ENCODE measurements at places on chromosomes 12 and 14. TPM values are rescaled to one million over a fixed set of nuclear protein-coding genes. Genes with fewer than 3 reads are reported as not detected.

The ATG2B gene
- total RNA-seq, result 18.3 TPM

The HOXC5 gene
- total RNA-seq, result not detected

The OR6C68 gene
- not detected for total RNA-seq

The ATP6V1D gene
- total RNA-seq, result 31.1 TPM

The MGP gene
- not detected for total RNA-seq

DNA sequence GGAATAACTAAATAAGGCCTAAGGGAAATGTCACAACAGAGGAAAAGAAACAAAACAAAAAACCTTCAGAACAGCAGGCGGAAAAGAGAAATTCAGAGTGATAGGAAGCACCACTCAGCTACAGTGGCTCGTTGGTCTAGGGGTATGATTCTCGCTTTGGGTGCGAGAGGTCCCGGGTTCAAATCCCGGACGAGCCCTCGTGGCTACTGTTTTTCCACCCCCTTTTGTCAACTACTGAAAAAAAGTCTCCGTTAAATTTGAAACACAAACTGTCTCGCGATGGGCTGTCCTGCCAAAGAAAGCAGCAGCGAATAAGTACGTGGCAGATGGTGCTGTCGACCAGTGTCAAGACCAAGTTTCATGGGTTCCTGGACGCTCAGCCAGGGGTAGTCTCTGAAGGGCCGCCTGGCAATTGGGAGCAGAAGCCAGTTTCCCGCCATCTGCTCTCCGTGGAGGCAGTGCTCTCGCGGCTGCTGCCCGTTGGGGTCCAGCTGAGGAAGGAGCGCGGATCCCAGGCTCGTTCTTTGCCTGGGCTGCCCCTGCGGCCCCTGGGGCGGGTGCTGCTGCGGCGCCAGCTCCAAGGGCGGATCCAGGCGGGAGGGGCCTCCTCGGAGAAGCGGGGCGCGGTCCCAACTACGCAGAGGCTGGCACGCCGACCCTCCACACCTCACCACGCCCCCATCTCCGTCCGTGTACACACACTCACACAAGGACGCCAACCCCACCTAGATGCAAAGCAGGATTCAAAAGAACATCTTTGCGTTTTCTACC, at the start of gene RNASE4:
Gene RNASE4 (plus strand): TSS at position 670 of the 771 bp plus-strand sequence. CDS start 14,812 bp downstream, outside the sequence.
- peak; percentile 45 for ATAC-seq

DNA sequence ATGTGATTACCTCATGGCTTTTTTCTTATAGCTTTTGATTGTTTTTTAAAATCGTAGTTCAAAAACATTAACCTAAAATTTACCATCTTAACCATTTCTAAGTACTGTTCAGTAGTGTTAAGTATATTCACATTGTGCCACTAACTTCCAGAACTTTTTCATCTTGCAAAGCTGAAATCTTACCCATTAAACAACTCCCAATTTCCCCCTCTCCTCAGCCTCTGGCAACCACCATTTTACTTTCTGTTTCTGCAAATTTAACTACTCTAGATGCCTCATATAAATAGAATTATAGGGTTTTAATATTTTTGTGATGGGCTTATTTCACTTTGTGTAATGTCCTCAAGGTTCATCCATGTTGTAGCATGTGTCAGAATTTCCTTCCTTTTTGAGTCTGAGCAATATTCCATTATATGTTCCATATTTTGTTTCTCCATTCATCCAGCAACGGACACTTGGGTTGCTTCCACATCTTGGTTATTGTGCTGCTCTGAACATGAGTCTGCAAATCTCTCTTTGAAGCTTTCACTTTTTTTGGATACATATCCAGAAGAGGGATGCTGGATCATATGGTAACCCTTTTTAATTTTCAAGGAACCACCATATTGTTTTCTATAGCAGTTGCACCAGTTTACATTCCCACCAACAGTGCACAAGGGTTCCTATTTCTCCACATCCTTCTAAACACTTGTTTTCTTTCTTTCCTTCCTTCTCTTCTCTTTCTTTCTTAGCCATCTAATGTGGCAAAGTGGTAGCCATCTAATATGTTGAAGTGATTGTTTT, 5.0 kb downstream of the HIF1A start:
- no peak for ATAC-seq

DNA sequence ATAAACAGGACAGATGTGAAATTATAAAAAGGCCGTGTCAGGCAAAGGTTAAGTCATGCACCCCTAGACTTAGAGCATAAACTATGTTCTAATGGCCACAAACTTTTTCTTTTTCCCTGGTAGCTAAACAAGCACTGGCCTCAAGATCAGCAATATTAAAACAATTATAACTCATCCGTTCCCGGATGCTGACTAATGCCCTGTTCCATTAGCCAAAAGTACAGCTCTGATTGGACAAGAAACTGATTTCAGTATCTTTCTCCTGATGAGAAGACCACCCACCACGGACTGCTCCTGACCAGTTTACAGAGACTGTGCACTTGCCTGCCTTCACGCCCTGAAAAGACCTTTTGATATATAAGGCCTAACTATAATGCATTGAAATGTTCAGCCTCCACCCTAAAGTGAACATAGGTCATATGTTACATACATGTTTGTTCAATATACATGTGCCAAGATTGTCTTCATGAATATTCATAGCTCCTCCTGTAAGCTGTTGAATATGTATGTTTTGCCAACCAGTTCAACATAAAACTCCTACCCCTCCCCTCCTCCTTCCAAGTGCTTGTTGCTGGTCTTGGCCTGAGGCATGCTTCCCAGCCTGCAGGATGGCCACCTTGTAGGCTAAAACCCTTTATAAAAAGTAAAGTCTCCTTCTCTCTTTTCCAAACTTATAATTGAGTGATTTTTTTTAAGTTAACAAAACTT, 162.0 kb downstream of the IPO8 start:
- no peak for ATAC-seq

DNA sequence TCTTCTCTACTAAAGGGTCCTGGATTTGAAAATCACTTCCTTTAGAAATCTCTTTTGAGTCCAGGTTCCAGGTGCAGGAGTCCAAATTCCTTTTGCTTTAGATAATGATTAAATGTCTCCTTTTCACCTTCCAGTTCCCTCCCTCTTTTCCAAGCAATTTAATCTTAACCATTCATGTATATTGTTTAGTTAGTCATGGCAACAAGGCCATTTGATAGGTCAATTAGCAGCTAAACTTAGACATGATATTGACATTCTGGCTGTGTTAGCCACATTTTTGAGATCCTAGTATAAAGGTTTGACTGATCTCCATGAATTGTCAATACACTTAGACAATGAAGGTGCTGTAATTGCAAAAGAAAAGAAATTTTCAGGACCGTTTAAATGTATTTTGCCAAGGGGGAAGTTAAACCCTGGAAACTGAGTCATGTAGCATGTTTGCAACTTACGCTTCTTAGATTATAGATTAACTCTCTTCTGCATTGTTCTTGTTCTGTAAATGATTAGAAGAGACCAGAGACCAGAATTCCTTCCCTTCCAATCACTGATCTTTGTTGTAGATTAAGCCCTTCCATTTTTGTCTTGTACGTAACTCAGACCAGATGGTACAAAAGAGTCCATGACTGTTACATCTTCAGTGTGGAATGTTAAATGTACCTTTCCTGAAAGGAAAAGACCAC, 12.4 kb upstream of the C12orf75 start:
- ATAC-seq, result no peak

DNA sequence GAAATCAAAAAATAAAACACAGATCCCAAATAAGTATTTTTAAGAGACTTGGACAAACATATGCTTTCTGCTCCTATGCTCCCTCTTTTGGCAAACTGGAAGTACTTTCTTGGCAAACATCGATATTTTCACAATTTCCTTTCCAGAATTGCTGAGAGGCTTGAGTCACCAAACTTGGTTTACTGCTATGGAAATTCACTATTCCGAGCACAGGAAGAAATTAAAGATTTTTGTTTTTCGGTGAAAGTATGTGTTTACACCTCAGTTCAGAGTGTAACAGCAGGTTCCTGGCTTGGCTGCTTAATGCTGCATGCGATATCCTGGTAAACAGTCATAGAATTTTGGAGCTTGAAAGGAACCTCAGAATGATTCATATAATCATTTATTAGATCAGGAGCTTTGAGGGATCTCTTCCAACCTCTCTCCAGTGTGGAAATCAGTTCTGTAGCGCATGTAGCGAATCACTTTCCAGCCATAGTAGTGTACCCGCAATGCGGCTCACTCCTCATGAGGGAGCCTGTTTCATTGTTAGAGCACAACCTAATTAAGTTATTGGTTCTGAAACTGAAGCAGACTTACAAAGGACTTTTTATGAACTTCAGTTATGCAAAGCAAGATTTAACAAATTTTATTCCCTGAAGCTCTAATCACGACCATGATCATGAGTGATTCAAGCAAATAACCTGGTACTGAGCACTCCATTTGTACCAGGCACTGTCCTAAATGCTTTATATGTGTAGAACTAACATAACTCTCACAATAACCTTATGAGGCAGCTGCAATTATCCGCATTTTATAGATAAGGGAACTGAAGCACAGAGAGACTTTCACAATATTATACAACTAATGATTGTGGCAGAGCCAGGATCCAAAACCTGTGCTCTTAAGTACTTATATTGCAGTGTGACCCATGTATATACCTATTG, 56.4 kb upstream of the ATP2A2 start:
- no peak for ATAC-seq

GRCh38 chr14:34081576-34082136, 130.8 kb upstream of the EGLN3 start:
- peak; percentile 43 for ATAC-seq

- ATAC-seq, result no peak
These were observed 43.0 kb upstream of the GSG1 start for GRCh38 chr12:13146336-13146938.

- ATAC-seq, result peak; percentile 79
These were observed 8.5 kb downstream of the KLHL33 start for GRCh38 chr14:20427231-20428009.

DNA sequence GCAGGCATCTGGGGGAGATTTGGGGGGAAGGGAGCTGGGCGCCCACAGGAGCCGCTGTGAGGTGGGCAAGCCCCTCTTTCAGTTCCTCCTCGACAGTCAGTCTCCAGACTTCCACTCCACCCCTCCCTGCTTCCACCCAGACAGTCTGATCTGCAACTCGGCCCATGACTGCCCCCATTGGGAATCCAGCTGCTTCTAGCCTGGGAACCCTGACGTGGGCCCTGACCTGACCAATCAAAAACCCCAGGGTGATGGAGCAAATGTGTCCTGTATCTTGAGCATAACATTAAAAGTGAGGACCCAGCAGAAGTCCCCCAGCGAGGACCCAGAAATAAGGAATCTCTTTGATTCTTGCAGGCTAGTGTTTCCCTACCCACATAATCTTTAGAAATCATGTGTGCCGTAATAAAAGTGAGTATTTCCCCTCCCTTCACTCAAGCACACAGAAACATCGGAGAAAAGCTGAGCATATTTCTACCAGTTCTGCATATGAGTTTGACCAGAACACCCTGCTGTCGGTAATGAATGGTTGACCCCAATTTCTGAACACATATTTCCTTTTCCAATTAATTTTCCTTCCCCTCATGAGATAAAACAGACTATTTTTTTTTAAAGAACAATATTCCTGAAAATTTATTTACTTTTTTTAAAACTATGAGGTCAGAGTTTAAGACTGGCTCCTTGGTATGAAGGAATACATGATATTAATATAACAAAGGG, 6.4 kb downstream of the SSH1 start:
- ATAC-seq, result no peak

DNA sequence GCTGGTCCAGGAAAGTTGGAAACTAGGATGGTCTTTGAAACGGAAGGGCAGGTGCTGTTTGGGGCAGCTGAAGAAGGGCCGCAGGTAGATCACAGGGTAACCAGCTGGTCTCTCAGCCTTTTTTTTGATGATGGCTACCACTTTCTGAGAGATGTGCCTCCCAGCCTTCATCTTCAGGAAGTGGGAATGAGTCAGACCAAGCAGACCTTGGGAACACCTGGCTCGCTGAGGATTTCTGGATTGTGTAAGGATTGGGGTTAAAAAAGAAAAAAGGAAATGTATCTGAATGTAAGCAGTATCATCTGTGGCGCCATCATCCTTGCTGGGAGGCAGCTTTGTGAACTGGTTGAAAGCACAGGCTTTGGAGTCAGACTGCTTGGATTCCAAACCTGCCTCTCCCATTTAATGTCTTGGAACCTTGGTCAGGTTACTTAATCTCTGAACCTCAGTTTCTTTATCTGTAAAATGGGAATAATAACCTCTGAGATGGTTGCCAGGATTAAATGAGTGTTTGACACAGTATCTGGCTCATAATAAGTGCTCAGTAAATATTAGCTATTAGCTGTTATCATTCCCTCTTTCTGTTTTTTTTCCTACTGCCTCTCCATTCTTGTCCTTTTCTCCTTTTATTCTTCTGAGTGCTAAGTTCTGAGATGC, 1.7 kb downstream of the PRPF40B start:
- ATAC-seq, result no peak
